Neural crest cell (in vitro differentiated cells): ENCODE measurements at places on chromosomes 2 and 18. TPM values are rescaled to one million over a fixed set of nuclear protein-coding genes. Genes with fewer than 3 reads are reported as not detected.

GYPC gene
- total RNA-seq = 84.4 and 89.4 TPM in 2 replicates

CMPK2 gene
- 2.2 and 3.3 TPM in 2 replicates for total RNA-seq

DPP4 gene
- 0.82 and 1.6 TPM in 2 replicates for total RNA-seq

ZNF519 gene
- 39.0 and 40.5 TPM in 2 replicates for total RNA-seq

MAL gene
- total RNA-seq = 0.48 and 0.65 TPM in 2 replicates
